Activated naive CD4-positive, alpha-beta T cell (primary cell): ENCODE measurements at places on chromosomes 2 and 18.

GRCh38 chr2:71607151-71607889 is 154.0 kb downstream of the DYSF start:
- DNase-seq = no peak

DNA sequence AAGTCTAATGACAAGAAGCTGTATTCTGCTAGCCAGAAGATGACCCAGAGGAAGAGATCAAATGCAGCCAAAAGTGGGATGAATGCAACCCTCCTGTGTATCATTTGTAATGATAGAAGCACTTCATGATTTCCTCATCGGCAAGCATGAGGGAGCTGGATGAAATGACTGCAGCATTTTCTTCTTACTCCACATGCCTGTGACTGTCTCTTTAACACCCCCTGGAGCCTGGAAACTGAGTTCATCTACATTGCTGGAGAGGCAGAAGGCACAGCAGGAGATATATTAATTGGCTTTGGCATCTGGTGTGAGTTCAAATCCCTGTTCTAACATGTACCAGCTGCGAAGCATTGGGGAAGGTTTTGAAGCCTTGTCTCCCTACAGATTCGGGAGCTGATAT is 37.7 kb downstream of the ID2 start:
- DNase-seq = no peak

- no peak for DNase-seq
Measured at GRCh38 chr2:65420712-65421431, 11.5 kb downstream of the SPRED2 start.

- DNase-seq = no peak
Measured at GRCh38 chr2:180739070-180739469, 241.3 kb upstream of the UBE2E3 start.

- DNase-seq = no peak
Measured at GRCh38 chr2:199718074-199718473, 132.9 kb downstream of the FTCDNL1 start.

GRCh38 chr18:45837283-45838070 is 12.0 kb downstream of the SIGLEC15 start:
- no peak for DNase-seq
